ENCODE measurements at places on chromosomes 5 and 9.
A peak's percentile ranks its signal among the peaks of the same experiment; 100 is the strongest.

DNA sequence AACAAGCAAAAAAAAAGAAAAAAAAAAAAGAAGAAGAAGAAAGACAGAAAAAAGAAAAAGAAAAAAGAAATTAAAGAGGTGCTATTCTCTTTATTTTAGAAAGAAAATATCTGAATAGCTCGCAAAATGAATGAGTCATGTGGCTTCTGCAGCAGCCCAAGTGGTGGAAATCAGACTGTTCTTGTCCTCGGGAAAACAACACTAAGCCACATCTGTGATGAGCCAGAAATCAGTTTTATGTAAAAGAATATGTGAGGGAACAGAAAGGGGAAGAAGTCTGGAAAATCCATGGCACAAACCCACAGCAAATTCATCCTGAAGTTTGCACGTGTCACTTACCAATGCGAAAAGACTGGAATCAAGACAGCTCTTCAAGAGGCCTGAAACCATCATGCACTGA lies 118.7 kb upstream of the GAS1 start:
- no peak for DNase-seq

GRCh38 chr5:142977363-142978051 lies 207.3 kb downstream of the ARHGAP26 start:
- peak; percentile 84 for DNase-seq

GRCh38 chr5:127353796-127354195 lies 63.2 kb downstream of the MEGF10 start:
- no peak for DNase-seq

GRCh38 chr5:111783537-111783936 lies 26.5 kb upstream of the NREP start:
- no peak for DNase-seq

DNA sequence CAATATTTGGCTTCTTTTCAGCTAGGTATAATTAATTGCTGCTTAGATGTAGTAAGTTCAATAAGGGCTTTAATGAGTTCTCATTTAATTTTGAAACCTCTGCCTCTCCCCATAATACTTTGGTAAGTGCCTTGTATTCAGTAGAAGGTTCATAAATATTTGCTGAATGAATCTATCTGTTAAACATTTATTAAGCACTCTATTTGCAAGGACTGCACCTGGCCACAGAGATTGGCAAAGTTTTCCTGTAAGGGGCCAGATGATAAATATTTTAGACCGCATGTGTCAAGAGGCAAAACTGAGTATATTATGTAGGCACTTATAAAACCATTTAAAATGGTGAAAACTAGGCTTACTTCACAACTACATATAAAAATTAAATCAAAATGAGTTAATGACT lies 19.0 kb upstream of the GNA14 start:
- DNase-seq = no peak

DNA sequence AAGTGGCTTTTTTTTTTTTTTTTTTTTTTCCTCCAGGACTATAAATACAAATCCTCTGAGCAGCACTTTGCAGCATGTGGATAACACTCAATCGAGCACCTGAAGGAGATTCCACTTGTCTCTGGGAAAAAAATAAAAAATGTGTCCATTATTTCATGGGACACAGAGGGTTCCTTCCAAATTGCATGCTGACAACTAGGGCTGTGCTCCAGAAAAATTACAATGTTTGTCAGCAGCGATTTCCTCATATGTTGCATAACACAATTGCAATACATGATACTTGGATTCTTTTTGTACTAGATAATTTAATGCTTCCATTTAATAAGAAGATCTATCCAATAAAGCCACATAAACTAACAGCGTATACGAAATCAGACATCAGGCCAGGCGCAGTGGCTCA lies 84.4 kb downstream of the CDH18 start:
- DNase-seq = no peak

DNA sequence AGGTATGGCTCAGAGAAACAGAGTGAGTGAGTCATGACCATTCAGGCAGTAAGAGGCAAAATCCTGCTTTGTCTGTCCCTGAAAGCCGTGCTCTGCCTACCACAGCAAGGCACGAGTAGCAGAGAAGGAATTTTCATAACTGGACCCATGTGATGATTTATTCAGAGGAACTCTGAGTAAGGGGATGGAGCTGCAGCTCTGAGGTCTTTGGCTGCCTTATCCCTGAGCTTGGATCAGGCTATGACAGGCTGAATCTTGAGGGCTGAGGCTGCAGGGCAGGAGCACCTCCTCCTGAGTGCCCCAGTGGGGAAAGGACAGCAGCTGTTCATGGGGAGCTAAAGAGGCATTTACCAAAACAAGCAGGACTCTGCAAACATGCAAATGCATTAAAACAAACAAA lies 183.4 kb downstream of the PAPPA start:
- DNase-seq = no peak

DNA sequence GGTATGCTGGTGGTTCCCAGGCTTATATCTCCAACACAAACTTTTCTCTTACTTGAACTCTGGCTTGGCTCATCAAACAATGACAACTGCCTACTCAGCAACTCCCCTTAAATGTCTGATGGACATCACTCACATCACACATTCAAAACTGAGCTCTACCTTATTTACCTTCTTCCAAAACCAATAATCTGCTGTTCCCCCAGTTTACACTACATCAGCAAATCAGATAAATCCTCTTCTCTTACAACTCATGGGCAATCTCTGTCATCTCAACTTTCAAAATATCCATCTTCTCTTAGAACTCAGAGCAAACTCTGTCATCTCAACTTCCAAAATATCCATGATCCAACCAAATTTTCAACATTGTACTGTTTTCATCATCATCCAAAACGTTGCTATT lies 2347.9 kb upstream of the ACO1 start:
- DNase-seq = no peak

DNA sequence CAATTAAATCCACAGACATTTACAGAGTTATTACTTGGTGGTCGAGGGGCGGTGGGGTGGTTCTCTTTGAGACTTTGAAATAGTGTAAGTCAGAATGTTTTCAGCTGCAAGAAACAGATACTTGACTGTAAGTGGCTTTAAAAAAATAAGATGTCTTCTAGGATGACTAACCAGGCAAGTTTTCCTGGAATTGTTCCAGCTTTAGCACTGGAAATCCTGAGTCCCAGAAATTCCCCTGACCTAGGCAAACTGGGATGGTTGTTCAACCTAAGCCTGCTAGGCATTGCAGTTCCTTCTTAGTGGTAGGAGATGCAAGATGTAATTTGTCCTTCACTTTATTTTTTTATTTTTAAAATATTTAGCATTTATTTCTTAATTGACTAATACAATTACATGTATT lies 169.5 kb upstream of the POC5 start:
- DNase-seq = no peak

- DNase-seq = no peak
Observed at GRCh38 chr9:127176631-127177030, 54.2 kb upstream of the ANGPTL2 start.

DNA sequence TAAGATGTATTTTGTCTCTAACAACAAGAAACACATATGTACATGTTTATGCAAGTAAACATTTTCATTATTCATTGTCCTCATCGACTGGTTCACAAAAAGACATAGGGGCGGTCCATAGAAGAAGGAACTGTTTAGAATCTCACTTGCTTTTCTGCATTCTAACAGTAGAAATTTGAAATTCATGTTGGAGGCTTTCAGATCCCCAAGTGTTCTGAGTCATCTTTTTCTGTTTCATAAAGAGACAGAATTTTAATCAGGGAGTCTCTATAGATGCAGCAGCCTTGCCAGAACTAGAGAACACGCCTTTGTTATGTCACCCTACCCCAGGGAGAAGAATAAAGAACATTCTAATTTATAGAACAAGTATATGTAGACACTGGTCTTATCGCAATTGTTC lies 324.3 kb downstream of the GABRG2 start:
- DNase-seq = no peak

DNA sequence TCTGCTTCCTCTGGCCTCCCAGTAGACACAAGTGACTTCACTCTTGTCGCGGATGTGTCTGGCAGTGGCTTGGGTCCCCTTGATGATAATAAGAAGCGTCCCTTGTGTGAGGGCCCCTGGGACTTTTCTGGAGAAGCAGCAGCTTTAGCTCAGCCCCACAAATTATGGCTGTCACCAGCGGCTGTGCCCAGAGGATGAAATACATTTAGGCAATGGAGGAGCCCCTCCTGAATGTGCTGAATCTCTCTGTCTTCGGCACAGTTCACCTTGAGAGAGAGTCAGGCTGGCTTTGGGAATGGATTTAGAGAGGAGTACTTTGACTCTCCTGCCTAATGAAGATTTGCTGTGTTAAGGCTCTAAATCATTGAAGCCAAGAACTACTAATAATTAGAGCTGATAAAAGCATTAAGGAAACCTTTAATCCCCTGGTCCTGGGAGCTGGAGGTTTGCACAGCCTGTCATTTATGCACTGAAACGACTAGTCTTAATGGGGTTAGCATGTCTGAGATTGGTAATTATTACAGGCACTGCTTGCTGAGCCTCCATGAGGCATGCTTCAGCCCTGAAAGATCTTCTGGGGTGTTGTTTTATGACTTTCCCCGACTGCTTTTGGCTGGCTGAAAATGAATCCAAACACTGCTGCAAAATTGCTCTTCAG lies 127.0 kb downstream of the TENT4A start:
- DNase-seq = no peak

DNA sequence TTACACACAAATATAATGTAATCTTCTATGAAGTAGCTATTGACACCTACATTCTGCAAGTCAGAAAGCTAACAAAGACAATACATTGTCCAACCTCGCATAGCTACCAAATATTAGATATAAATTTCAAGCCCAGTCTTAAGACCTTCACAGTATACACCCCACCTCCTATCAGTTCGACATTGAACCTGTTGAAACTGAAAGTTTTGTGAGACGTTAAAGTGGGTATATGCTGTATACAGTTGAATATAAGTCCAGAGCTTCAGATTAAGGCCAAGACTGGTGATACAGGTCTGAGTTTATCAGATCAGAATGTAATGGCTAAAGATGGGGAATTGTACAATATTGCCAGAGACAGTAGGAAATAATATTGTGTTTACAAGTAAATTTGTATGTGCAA lies 489.3 kb upstream of the RORB start:
- DNase-seq = no peak

GRCh38 chr9:36623280-36623679 lies 50.6 kb downstream of the MELK start:
- DNase-seq = no peak

- DNase-seq = no peak
Observed at GRCh38 chr5:88142886-88143692, 125.6 kb downstream of the TMEM161B start.

GRCh38 chr5:101782352-101783103 lies 513.6 kb downstream of the SLCO4C1 start:
- no peak for DNase-seq

DNA sequence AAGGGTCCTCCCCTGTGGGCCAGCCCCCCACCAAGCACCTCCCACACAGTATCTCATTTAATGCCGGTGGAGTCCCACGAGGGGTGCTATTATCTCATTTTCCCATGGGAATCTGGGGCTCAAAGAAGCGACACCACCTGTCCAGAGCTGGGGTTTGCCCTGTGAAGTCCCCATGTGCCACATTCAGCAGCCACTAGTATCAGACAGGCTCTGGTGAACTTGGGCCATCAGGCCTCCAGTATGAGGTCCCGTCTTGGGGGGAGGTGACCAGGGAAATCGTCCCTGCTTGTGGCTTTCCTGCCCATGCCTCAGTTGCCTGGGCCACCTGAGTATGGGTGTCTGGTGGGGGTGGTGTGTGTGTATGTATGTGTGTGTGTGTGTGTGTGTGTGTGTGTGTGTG lies 222.7 kb downstream of the PBX3 start:
- no peak for DNase-seq

GRCh38 chr5:134046801-134047686 lies 42.3 kb upstream of the VDAC1 start:
- no peak for DNase-seq

DNA sequence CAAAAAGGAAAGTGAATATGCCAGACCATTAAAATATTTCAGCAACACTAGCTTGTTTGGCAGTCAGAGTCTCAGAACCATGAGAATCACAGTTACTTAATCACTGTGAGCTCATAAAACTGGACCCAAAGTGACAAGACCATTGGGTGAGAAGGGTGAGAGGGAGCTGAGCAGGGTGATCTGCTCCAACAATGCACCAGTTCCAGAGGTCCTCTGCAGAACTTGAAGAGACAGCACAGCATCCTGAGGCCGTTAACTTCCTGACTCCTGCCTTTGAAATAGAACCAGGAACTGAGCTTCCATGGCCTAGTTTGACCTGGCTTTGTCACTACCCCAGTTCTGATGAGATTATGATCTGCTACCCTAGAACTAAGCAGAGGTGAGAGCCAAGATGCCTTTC lies 57.4 kb downstream of the NFIB start:
- no peak for DNase-seq

DNA sequence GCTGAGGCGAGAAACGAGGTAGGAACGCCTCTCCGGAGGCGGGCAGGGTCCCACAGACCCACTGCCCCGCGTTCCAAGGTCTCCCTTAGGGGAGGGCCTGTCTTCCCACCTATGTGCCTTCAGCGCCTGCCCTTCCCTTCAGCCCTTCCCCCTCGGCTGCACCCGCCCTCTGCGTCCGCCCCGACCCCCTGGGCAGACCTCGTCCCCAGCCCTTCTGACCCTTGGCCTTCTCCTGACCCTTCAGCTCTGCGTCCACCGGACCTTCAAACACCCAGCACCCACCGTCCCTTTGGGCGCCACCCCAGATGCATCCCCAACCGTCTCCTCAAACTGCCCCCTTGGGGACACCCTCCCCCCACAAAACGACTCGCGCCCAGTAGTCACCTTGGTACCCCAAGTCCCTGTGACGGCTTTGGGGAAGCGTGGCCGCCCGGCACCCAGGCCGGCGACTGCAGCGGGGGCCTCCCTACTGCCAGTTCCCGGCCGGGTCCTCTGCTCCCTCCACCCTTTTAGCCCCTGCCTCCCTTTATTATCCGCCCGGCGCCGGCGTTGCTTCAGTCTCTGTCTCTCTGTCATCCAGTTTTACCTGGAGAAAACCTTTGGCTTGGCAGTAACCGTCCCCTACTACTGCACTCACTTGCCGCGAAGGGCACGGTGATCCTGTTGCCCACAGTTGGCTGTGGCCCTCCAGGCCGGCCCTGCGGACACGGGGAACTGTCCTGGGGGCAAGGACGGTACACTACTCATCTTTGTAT lies 421 bp downstream of the RUSC2 start:
- no peak for DNase-seq

DNA sequence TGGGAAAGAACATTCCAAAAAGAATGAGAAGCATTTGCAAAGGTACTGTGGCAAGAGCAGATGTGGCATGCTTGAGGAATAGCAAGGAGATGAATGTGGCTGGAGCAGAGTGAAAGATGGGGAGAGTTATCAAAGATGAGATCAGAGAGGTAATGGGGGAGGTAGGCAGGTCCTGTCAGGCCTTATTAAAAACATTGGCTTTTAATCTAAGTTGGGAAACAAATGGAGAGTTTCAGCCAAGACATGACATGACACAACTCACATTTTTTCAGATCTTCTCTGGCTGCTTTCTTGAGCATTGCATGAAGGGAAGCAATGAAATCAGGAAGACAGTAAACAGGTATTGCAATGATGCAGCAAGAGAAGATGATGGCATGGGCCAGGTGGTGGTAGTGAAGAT lies 120.3 kb downstream of the MUSK start:
- no peak for DNase-seq

All from HTR-8/SVneo (cell line).